ENCODE measurements at places on chromosomes 1 and 21.

DNA sequence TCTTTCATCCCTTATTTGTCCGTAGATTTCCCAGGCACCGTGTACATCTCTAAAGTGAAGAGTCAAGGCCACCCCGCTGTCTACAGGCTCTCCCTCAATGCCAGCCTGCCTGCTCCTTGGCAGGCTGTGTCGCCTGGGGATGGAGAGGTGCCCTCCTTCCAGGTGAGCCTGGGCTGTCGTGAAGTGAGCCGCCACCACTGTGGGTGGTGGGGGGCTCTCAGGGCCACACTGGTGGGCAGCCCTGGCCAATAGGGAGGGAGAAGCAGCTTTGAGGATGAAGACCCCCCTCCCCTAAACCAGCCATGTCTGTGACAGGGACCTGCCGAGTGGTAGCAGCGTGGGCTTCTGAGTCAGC is 46.2 kb downstream of the DISP3 start:
- no peak for DNase-seq

DNA sequence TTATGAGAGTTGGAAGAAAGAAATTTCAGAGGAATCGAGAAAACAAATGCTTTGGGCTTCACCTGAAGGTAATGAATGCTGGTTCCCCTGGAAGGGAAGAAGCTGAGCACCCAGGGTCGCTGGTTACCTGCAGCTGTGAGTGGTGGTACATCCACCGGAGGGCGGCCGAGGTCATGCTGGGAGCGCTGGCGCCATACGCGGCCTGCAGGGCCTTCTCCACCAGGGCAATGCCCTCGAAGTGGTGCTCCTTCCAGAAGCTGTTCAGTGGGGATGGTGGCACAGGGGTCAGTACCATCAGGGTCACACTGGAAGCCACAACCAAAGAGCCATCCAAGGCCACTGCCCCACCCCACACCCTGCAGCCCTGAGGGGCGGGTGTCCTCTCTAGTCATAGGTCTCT is 16.8 kb downstream of the MRTO4 start:
- DNase-seq = no peak

DNA sequence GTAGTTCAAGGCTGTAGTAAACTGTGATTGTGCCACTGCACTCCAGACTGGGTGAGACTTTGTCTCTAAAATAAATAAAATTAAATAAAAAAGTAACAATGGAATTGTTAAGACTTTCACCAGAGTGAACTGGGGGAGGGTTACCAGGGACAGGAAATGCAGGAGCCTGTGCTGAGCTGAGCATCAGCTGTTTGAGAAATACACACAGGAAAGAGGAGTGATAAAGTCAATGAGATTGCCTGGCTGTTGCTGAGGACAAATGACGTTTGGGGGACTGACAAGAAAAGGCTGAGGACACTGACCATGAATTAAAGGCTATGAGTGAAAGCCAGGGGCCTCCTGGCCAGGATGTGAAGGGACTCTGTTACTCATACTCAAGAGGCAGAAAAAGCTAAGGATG is 226.3 kb downstream of the SETD4 start:
- no peak for DNase-seq

- peak; percentile 61 for DNase-seq
These were observed 270.7 kb upstream of the RUNX1 start for GRCh38 chr21:35319684-35320283.

DNA sequence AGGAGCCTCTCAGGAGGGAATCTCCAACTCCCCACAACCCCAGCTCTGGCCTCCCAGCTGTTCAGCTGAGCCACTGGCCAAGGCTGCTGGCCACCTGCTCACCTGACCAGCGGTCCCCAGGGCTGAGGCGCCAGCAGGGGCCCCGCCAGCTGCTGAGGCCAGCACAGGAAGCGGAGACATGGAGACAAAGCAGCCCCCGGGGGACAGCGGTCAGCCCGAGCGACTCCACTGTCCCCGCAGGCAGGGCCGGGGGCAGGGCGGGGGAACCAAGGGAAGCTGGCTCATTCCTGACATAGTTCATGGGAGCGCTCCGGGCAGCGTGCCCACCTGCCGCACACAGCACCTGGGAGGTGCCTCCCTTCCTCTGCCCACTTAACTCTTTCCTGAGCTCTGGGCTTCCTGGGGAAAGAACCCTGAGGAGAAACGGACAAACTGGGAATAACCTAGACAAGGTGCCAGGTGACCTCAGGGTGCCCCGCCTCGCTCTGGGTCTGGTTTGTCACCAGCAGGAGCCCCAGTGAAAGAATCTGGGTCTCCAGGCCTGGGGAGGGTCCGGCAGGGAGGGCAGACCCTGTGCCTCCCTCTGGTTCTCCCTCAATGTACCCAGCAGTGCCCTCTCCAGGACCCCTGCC is 10.7 kb downstream of the EPHA2 start:
- peak; percentile 79 for DNase-seq

DNA sequence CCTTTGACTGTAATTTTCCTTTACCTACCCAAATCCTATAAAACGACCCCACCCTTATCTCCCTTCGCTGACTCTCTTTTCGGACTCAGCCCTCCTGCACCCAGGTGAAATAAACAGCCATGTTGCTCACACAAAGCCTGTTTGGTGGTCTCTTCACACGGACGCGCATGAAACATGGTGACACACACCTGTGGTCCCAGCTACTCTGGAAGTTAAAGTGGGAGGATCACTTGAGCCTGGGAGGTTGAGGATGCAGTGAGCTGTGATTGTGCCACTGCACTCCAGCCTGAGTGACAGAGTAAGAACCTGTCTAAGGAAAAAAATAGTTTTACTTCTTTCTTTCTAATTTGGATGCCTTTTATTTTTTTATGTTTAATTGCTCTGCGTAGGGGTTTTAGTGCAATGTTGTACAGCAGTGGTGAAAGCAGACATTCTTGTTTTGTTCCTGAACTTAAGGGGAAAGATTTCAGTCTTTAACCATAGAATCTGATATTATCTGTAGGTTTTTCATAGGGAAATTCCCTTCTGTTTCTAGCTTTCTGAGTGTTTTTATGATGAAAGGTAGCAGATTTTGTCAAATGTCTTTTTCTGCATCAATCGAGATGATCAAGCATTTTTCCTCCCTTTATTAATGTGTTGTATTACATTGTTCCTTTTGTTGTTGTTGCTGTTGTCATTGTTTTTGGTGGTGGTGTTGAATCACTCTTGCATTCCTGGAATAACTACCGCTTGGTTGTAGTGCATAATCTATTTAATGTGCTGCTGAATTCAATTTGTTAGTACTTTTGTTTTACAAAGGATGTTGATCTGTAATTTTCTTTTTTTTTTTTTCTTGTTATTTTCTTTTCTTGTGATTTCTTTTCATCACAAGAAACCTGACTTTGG is 497.4 kb downstream of the DISC1 start:
- peak; percentile 35 for DNase-seq

DNA sequence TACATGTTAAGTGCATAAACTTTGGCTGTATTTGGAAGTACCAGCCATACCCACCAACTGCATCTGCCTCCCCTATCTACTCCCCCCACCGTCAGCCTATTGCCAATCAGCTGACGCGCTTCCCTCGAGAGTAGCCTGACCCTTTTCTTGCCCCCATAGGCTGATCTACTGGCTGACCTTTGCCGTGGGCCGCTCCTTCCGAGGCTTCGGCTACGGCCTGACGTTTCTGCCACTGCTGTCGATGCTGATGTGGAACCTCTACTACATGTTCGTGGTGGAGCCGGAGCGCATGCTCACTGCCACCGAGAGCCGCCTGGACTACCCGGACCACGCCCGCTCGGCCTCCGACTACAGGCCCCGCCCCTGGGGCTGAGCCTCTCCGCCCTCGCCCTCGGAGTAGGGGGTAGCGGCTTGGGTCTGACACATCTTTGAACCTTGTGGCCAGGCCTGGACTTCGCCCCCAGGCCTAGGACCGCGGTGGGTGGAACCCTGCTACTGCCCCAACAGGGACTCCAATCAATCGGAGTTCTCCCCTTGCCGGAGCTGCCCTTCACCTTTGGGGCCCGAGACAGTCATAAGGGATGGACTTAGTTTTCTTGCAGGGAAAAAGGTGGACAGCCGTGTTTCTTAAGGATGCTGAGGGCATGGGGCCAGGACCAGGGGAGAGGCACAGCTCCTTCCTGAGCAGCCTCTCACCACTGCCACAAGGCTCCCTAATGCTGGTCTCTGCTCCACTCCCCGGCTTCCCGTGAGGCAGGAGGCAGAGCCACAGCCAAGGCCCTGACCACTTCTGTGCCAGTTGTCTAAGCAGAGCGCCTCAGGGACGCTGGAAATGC is 4.0 kb downstream of the GLMP start:
- DNase-seq = peak; percentile 98

- no peak for DNase-seq
These were observed 65.8 kb upstream of the KLHDC7A start for GRCh38 chr1:18414872-18415447.

- DNase-seq = peak; percentile 43
These were observed 22.7 kb downstream of the NCF2 start for GRCh38 chr1:183567584-183567983.

DNA sequence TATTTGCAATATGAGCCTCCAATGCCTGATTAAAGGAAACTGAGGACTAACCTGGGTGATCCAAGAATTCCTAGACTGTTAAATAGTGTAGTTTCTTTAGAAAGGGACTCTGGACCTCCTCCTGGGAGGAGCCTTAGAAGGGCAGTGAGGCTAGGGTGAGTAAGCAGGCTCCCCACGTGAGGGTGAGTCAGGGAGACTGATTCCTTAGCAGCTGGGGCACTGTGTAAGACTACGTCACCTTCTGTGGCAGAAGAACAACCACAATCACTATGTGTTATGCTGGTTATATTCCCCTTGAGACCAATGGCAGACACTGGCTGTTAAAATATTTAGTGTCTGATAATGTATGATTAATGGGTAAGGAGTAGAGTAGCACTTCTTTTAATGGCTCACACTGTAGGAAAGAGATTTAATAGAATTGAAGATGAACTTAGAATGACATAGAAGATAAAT is 53.3 kb upstream of the SYT14 start:
- DNase-seq = peak; percentile 95

DNA sequence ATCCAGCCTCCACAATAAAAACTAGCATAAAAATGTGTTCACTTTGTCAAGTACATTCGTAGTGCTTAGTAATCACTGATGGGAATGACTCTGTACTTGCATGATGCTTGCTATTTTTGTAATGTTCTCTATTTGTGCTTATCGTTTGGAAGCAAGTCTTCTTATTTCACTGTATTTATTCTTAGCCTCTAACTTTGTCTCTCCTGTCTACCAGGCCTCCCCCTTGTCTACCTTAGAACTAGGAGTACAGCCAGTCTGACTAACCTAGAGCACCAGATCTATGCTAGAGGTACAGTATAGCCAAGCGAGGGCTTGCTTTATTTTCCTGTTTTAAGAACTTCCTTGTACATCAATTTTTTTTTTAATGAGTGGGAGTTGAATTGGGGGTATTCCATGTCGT is 108.2 kb downstream of the VPS13D start:
- DNase-seq = no peak

DNA sequence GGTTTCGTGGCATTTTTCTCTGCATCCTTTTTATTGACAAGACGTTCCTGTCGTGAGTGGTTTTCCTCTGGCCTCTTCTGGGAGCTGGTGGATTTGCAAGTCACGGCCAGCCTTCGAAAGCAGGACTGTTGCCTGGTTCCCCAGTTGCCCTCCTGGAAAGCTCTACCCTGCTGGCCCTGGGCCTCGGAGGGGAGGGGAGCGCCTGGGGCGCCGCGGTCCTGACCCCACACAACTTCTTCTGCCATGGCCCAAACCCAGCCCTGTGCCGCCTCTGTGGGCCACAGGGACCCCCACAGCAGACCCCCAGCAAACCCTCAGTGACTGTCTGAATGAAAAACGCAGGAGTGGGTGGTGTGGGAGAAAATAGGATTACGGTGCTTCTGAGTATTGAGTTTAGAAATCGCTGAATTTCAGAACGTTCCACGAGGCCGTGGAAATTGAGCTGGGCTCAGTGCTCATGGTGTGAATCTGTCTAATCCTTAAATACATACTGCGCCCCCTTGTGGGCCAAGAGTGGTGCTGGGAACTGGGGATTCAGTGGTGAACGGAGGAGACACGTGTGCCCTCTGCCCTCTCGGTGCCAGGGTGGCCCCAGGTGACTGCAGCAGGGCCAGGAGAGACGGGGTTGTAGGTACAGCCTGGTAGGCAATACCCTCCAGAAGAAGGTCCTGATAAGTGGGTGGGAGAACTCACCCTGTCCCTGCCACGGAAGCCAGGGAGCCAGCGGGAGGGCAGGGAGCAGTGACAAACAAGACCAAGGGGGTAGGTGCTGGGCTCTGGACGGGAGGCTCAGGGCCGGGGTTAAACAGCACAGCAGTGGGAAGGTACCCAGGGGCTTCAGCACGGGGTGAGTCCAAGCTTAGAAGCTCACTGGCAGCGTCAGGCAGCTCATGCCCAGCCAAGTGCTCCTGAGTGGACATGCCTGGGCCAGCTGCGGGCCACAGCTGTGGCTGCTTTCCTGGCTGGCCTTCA is 101.2 kb upstream of the COL6A1 start:
- DNase-seq = peak; percentile 86

DNA sequence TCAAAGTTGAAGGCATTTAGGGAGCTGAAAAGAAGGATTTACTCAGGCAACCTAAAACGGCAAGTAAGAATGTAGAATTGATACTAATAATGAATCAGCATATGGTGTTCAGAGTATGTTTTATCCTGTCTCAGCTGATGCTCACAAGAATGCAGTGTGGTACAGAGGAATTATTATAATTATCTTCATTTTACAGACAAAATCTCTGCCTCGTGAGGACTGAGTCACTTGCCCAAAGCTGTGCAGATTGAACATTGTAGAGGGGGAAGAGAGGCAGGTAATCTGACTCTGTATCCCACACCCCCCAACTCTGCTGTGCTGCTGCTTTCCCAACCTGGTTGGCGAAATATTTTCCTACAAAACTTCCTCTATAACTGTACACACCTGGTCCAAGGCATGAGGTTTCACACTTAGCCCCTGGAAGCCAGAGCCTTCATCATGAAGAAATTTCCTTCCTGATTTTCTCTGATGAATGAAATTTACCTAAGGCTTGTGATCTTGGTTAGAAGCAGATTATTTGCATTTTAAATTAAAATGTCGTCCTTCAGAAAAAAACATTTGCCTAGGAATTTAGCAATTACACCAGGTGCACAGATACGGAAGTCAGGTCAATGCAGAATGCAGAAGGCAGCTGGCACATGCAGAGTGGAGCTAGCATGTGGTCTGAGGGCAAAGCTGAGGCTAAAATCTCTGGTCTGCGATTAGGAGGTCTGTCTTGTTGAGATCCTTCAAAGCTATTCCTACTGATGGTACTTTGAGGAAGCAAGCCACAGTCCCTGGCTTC is 52.8 kb downstream of the DPT start:
- DNase-seq = peak; percentile 22

- DNase-seq = no peak
These were observed 8.6 kb downstream of the S1PR1 start for GRCh38 chr1:101245246-101245927.

GRCh38 chr1:91891969-91892368 is 6.0 kb upstream of the TGFBR3 start:
- DNase-seq = no peak

All from AG20443 (cell line).